GM23338 (cell line): ENCODE measurements at places on chromosomes 2 and 18. TPM values are rescaled to one million over a fixed set of nuclear protein-coding genes. Genes with fewer than 3 reads are reported as not detected.

GRCh38 chr18:43625582-43625981, 348.3 kb upstream of the SYT4 start:
- DNase-seq = no peak

- no peak for DNase-seq
Measured at GRCh38 chr2:27727257-27727656, 44.3 kb upstream of the MRPL33 start.

DNA sequence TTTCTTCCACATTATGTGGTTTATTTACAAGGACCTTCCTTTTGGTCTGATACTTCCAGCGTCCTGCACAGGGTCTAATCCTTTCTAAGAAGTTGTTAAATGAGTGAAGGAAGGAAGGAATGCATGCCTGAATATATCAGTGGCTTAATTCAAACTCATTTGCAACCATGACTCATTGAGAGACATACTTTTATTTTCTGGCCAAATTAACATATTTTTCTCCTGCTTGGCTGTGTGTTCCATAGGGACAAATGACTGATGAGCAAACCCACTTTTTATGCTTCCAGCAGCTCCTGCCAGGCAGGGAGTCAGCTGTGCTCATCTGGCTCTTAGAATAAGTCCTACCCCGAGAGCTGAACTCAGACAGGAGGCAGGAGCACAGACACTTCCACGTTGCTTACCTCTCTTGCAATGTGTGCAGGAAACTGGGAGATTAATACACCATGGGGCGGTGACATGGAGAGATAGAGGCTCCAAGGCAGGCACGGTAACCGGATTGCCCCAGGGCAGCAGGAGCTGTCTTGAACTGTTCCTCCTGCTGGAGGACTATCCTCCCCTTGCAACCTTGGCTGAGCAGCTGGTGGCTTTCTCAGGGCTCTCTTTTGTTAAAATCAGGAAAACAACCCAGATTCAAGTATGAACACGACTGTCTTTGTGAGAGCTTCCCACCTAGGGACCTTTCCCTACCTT, 667.5 kb upstream of the HS6ST1 start:
- DNase-seq = no peak

GRCh38 chr2:74935975-74936391, 22.5 kb upstream of the POLE4 start:
- no peak for DNase-seq

GRCh38 chr2:204491528-204491927, 53.7 kb upstream of the PARD3B start:
- no peak for DNase-seq

DNA sequence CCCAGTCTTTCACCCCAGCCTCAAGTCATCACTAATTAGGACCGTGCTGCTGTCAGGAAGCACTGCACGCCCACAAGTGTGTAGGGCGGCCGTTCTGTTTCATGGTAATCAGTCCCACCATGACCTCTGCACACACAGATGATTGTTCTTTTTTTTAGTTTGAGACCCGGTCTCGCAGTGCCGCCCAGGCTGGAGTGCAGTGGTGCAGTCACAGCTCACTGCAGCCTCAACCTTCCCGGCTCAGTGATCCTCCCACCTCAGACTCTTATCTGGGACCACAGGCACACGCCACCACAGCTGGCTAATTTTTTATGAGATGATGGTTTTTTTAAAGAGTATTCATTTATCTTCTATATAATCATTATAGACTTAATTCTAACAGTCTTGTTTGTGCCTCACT, 1.8 kb upstream of the IAH1 start:
- no peak for DNase-seq

- DNase-seq = peak; percentile 60
Measured at GRCh38 chr2:101773137-101773536, 75.6 kb downstream of the MAP4K4 start.

DNA sequence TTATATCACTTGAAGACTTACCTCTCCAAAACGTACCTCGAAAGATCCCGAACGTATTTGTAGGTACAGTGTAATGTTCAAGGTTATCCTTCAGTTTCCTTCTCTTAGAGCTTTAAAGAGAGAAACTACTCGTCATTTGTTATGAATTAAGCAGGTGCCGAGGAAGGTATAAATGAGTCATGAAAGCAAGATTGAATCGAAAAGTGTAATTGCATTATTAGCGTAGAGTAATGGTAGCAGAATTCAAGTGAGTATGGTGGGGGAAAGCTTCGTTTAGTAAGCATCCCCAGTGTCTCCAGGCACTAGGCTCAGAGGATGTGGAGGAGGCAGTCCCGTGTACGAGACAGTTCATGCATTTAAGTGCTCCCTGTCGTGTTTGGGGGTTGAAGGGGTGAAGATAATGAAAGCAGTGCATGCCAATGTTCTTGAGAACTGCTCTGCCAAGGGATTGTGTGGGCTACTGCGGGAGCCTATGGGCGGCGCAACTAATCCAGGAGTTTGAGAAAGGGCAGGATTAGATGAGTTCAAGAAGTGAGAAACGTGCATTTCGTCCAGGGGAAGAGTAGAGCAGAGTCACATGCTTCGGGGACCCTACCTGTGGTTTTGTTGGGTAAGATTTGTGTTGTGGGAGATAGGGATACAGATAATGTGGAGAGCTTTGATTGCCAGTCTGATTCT, 858 bp downstream of the POLR1B start:
- peak; percentile 27 for DNase-seq

GRCh38 chr2:205636549-205637319, 45.6 kb upstream of the NRP2 start:
- no peak for DNase-seq

GKN2 gene
- polyA plus RNA-seq = not detected in 2 replicates

TUBB6 gene
- 136 and 148 TPM in 2 replicates for polyA plus RNA-seq

ESPNL gene
- polyA plus RNA-seq = 0.44 and 0.71 TPM in 2 replicates
